T-helper 2 cell (primary cell): ENCODE measurements at places on chromosomes 4 and X.

DNA sequence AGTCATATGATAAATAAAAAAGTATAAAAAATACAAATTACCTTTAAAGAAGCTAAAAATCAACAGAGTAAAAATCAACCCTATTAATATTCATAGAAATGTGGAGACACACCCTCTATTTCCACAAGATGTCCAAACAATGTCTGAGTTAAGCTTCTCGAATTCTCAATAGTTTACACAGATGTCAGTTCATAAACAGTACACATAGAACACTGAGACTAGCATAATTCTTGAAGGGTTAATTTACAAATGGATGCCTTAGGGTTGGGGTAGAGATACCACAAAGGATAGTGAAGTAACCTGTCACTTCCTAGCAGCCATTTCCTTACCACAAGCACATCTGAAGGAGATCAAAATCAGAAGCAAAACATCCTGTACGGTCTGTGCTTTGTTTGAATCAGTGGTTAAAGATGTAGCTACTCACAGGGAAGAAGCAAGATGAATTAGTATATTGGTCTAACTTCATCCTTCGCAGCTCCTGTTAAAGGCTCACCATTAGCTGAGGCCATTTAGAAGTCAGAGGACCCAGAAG, 2393.9 kb downstream of the ARAP2 start:
- no peak for DNase-seq

- DNase-seq, result no peak
These were observed 5.1 kb downstream of the GJB1 start for GRCh38 chrX:71228063-71228642.

GRCh38 chr4:82640540-82640939, 78.8 kb upstream of the TMEM150C start:
- DNase-seq, result no peak

DNA sequence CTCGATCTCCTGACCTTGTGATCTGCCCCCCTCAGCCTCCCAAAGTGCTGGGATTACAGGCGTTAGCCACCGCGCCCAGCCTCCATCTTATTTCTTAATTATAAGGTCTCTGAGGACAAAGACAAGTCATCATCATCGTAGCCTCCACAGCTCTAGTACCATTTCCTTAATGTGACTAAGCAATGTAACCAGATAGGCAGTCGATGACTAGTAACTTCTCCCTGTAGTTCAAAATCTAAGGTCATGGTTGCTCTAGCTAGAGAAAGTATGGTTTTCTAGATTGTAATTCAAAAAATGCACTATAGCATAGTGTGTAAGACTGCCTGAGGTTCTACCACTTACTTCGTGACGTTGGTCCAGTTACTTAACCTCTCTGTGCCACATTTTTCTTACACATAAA, 6.9 kb downstream of the SLC39A8 start:
- DNase-seq, result no peak

GRCh38 chr4:13516315-13516860, 27.9 kb downstream of the NKX3-2 start:
- DNase-seq, result no peak
